NCI-H510A (cell line): ENCODE measurements at places on chromosomes 2 and 18.

GRCh38 chr2:203873461-203873860, 5.9 kb downstream of the CTLA4 start:
- DNase-seq: no peak

GRCh38 chr2:28991021-28991420, 9.9 kb downstream of the TOGARAM2 start:
- DNase-seq: no peak

- peak; percentile 79 for DNase-seq
These were observed 866.8 kb downstream of the DSC3 start for GRCh38 chr18:30175621-30176225.

DNA sequence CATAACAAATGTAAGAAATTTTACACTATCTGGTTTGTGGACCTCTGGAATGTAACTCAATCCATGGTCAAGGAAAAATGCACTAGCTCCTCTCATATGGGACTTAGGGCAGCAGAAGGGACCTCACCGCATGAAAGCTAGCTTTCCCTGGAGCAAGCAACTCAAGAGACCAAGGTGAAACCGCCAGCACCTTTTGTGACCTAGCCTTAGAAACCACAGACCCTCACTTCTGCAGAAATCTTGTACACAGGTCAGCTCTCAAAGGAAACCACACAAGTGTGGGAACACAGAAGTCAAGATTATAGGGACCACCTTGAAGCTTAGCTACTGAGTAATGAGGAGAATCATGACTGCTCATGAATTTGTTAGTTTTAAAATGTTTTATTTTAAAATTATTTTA, 222.5 kb downstream of the DLGAP1 start:
- DNase-seq: no peak

GRCh38 chr2:206472094-206472493, 28.8 kb downstream of the ADAM23 start:
- no peak for DNase-seq

GRCh38 chr2:18247282-18248110, 313.0 kb downstream of the RDH14 start:
- no peak for DNase-seq

DNA sequence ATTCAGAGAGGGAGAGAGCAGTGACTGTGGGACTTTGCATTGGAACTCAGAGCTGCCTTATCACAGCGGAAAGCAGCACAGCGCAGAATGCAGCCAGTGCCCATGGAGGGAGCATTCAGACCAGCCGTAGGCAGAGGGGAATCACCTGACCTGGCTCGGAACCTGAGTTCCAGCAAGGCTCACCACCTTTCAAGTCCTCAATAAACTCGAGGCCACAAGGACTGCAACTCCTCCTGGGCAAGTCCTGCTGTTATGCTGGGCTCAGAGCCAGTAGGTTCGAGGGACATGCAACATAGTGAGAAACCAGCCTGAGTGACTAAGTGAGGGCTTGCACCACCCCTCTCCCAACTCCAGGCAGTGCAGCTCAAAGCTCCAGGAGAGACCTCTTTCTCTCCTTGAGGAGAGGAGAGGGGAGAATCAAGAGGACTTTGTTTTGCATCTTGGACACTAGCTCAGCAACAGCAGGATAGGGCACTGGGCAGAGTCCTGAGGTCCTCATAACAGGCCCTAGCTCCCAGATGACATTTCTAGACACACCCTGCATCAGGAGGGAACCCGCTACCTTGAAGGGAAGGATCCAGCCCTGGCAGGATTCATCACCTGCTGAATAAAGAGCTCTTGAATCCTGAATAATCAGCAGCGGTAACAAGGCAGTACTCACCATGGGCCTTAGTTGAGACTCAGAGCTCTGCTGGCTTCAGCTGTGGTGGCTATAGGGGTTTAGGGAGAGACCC, 136.8 kb upstream of the OTOS start:
- DNase-seq: no peak

DNA sequence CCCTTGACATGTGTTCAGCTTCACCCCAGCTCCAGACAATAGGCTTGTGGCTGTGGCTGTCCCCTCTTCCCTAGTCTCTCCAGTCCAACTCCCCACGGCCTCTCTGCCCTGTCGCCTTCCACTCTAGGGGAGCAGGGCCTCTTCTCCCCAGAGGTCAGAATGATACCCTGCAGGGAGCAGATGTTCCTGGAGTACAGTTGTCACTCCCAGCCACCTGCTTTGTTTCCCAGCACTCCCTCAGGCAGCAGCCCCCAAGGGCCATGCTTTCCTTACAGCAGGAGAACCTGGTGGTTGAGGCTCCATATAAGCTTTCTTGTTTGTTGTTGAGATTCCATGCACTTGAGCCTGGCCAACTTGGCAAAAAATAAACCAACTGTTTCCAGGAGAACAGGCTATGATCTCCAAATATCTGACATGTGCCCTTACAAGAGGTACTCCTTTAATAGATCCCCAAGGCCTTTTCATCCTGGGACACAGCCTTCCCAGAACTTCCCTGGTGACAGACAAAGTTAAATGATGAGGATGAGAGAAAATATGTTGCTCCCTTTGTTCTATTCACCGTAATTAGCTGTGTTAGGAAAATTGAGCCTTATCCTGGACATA, 45.1 kb downstream of the DPYSL5 start:
- no peak for DNase-seq

DNA sequence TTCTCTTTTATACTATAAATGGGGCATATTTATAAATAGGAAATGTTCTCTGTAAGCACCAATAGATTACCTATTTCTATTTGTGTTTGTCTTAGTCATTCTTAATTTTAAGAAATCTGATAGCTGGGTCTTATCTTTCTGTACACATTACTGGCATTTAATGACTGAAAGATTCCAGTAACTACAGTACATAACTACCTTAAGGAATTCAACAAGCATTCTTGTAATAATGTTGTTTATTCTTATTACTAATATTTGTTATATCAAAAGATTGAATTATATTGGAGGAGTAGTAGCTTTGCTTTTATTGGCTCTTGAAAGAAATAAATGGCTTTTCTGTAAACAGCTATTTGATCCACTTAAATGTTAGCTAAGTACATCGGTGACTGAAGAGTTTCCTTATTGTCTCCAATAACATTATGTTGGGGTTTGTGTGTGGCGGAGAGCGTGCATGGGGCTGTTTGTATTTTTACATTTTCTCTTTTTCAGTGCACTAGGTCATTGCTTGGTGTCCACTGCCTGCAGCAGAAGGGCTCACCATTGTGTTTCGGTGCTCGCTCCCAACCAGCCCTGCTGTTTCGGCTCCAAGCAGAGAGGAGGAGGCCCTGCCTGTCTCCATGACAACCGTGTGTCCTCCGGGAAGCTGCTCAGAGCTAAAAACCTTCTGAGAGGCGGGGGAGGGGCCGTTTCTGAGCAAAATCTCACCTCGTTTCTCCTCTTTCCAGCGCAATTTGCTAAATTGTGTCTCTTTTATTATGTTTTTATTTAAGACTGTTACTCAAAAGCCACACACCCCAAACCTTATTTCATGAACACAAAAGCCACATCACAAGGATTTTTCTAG, 112.5 kb upstream of the SLC38A11 start:
- DNase-seq: peak; percentile 81

- no peak for DNase-seq
These were observed 21.1 kb upstream of the TMEM163 start for GRCh38 chr2:134739879-134740301.

- DNase-seq: no peak
These were observed 59.8 kb upstream of the NFATC1 start for GRCh38 chr18:79335833-79336360.

DNA sequence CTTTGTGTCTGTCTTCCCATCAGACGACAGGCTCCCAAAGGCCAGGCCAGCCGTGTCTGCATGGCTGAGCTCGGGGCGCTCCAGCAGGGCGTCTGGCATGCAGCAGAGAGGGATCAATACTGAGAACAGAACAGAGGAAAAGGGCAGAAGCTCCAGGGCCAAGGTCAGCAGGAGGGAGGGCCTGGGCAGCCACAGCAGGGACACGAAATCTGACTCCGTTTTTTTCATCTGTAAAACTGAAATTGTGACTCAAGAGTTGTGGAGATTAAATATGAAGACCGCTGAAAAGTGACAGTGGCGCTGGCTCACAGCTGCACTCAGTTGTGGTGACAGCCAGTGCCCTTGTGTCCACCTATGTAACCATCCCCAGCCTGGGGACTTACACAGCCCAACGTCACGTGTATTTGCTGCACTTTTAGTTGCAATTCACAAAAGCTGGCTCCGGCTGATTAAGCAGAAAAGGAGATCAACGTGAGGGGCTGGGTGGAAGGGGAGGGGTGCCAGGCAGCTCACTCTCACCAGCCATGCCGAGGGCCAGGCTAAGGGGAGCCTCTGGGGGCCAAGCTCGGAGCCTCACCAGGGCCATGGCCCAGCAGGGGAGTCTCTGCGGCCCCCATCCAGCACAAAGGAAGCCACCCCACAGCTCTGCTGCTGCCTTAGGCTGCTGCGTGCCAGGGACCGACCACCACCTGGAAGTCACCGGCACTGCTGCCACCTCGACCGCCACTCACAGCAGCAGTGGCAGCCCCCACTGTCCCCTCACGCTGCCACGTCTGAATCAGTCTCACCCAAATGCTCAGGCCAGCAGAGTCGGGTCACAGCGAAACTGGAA, 74.7 kb downstream of the EIPR1 start:
- DNase-seq: no peak
